ENCODE measurements at places on chromosomes 12 and 14. TPM values are rescaled to one million over a fixed set of nuclear protein-coding genes. Genes with fewer than 3 reads are reported as not detected.
A peak's percentile ranks its signal among the peaks of the same experiment; 100 is the strongest.

- DNase-seq: no peak
- H3K27me3 ChIP-seq: no peaks in the 10 kb centered on the region
- H3K36me3 ChIP-seq: no peaks in the 10 kb centered on the region
- H3K27ac ChIP-seq: no peak overlapping the region
- H3K4me3 ChIP-seq: no peak overlapping the region
Measured at GRCh38 chr14:27392153-27392552, 794.3 kb upstream of the NOVA1 start.

DNA sequence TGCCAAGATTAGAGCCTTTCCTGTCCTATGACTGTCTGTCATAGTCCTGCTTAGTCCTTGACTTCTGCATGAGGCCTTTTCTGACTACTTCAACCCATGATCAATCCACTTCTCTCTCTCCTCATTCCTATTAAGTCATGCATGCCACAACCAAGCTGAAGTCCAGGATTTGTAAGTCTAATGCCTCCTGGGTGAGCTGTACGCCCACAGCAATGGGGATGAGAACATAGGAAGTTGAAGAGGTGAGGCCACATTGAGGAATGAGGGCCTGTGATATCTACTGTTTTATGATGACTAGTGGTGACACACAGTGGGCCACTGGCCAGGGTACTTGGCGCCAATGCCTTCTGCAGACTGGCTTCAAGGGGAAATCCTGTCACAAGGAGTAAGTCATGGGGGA lies 994.1 kb upstream of the TMEM132C start:
- H3K36me3 ChIP-seq: no peaks in the 10 kb centered on the region
- H3K27ac ChIP-seq: no peak overlapping the region
- no peaks in the 10 kb centered on the region for H3K27me3 ChIP-seq

GRCh38 chr14:69606258-69607184 lies 4.9 kb upstream of the SUSD6 start:
- DNase-seq: no peak
- no peaks in the 10 kb centered on the region for H3K27me3 ChIP-seq
- H3K36me3 ChIP-seq: no peaks in the 10 kb centered on the region

DNA sequence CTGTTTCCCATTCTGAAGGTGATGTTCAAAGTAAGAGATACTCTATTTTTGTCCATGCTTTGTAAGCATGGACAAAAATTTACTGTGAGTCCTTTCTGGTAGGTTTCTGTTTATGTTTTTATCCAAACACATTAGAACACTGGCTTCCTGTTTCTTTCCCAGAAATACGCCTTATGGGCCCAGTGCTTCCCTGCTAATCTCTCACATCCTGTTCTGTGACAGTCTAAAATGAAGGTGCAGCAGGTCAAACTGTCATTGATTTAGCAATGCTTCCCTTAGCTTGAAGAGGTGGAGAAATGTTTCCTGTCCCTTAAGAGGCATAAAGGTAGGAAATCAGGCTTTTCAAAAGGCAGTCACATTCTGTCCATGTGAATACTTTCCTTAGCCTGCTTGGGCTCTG lies 305.6 kb downstream of the RPS29 start:
- no peaks in the 10 kb centered on the region for H3K4me1 ChIP-seq
- DNase-seq: no peak
- no peak overlapping the region for H3K4me3 ChIP-seq
- H3K36me3 ChIP-seq: no peaks in the 10 kb centered on the region
- H3K27me3 ChIP-seq: no peaks in the 10 kb centered on the region
- no peak overlapping the region for H3K27ac ChIP-seq

GRCh38 chr14:58912287-58912686 lies 274.5 kb downstream of the DACT1 start:
- H3K4me3 ChIP-seq: no peak overlapping the region
- no peaks in the 10 kb centered on the region for H3K4me1 ChIP-seq
- H3K27ac ChIP-seq: no peak overlapping the region
- no peak for DNase-seq
- H3K27me3 ChIP-seq: no peaks in the 10 kb centered on the region

DNA sequence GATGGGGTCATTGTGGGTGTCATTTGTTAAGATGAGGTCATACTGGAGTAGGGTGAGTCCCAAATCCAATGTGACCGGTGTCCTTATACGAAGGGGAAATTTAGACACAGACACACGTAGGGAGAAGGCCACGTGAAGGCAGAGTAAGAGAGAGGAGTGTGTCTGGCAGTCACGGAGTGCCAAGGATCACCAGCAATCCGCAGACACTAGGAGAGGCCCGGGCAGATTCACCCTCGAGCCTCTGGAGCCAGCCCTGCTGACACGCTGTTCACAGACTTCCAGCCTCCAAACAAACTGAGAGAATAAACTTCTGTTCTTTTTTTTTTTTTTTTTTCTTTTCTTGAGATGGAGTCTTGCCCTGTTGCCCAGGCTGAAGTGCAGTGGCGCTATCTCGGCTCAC lies 24.9 kb downstream of the BRI3BP start:
- H3K4me3 ChIP-seq: no peak overlapping the region
- no peaks in the 10 kb centered on the region for H3K4me1 ChIP-seq
- DNase-seq: no peak
- no peak overlapping the region for H3K27ac ChIP-seq

GRCh38 chr12:43882578-43883178 lies 46.8 kb downstream of the TMEM117 start:
- H3K27me3 ChIP-seq: no peaks in the 10 kb centered on the region
- no peak overlapping the region for H3K27ac ChIP-seq
- no peaks in the 10 kb centered on the region for H3K4me1 ChIP-seq
- no peak for DNase-seq
- no peaks in the 10 kb centered on the region for H3K36me3 ChIP-seq
- H3K4me3 ChIP-seq: no peak overlapping the region

DNA sequence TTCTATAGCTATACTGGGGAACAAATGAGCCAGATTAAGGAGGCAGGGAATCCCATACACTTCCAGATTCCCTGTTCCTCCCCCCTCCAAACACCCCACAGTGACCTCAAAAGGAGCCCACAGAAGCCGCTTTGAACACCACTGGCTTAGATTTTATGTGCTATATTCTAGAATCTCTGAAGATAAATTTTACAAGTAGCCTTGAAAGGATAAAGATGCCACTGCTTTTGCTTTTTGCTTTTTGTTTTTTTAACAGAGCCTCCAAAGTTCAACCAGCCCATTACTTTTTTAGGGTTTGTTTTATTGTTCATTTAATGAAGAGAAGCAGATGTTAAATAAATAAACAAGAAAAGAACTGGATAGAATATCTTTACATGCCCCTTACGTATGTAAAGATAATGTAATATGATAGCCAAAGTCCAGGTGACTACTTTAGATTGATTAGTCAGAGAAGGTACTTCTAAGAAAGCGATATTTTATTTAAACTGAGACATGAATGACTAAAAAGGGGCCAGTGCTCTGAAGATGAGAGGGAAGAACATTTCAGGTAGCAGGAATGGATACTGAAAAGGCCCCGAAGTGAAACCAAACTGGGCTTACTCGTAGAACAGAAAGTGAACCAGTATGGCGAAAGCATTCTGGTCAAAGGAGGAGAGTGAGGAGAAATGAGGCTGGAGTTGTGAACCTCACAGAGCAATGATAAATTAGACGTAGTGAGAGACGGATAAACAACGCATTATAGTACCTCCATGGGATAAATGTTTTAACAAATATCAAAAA lies 44.6 kb downstream of the DUSP6 start:
- no peak overlapping the region for H3K27ac ChIP-seq
- DNase-seq: no peak
- H3K27me3 ChIP-seq: no peaks in the 10 kb centered on the region
- H3K4me1 ChIP-seq: peaks cover 15% of the 10 kb centered on the region
- no peaks in the 10 kb centered on the region for H3K36me3 ChIP-seq

- H3K27me3 ChIP-seq: no peaks in the 10 kb centered on the region
- H3K4me3 ChIP-seq: no peak overlapping the region
- H3K36me3 ChIP-seq: no peaks in the 10 kb centered on the region
- peak; percentile 23 for DNase-seq
- no peak overlapping the region for H3K27ac ChIP-seq
- H3K4me1 ChIP-seq: peaks cover 16% of the 10 kb centered on the region
Measured at GRCh38 chr12:91053951-91054715, 3.7 kb downstream of the KERA start.

- H3K36me3 ChIP-seq: peaks cover 4% of the 10 kb centered on the region
- no peaks in the 10 kb centered on the region for H3K27me3 ChIP-seq
- DNase-seq: no peak
- peak overlapping the region; percentile 94 for H3K27ac ChIP-seq
- peaks cover 78% of the 10 kb centered on the region for H3K4me1 ChIP-seq
- H3K4me3 ChIP-seq: no peak overlapping the region
Measured at GRCh38 chr12:108690542-108691174, 40.7 kb downstream of the CORO1C start.

Gene NPFF
- total RNA-seq: not detected

Gene SLC38A4
- not detected for total RNA-seq

Gene SERPINA10
- total RNA-seq: not detected

Gene EPYC
- total RNA-seq: not detected

Gene PHLDA1
- total RNA-seq: 25.4 TPM

Gene ACTR10
- 79.8 TPM for total RNA-seq

Gene GPR162
- total RNA-seq: 4.6 TPM

Gene RAD9B
- total RNA-seq: 2.9 TPM

Gene NGB
- total RNA-seq: not detected

Gene KLHDC1
- total RNA-seq: 9.8 TPM

Gene RERGL
- 2.1 TPM for total RNA-seq

Data from heart left ventricle (tissue), 16 donors.